Esophagus squamous epithelium (tissue), 5 donors: ENCODE measurements at places on chromosomes 16 and 17. TPM values are rescaled to one million over a fixed set of nuclear protein-coding genes. Genes with fewer than 3 reads are reported as not detected.

CLEC18B gene
- 6.2 TPM for total RNA-seq

GDPD1 gene
- not detected for total RNA-seq

VMO1 gene
- 1.3 TPM for total RNA-seq

CLDN6 gene
- not detected for total RNA-seq

TBC1D3K gene
- not detected for total RNA-seq

KRTAP4-6 gene
- total RNA-seq = not detected

HOXB3 gene
- 5.7 TPM for total RNA-seq

CLEC18C gene
- 0.40 TPM for total RNA-seq

GAST gene
- total RNA-seq = not detected

FBF1 gene
- total RNA-seq = 18.3 TPM

DNA sequence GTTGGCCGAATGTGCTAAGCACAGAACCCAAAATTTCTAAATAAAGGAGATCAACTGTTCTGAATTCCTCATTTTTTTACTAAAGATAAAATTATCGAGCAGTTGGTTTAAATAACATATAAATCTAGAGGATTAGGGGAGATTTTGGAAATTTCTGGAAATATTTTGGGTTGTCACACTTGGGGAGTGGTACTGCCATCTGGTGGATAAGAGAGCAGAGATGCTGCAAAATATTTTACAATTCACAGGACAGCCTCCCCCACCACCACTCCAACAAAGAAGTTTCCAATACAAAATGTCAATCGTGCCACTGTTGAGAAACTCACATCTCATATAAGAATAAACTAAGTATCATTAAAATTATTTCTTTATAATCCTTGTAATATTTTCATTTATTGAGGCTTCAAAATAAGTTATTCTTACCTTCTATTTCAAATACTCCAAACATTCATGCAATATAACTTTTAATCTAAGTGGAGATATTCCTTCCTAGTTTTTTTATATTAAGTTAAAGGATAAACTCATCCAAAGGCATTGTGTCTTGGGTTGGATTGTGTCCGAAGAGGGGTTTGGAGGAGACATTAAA lies 17.0 kb upstream of the ABCA8 start:
- H3K27me3 ChIP-seq = no peaks in the 10 kb centered on the region
- no peak overlapping the region for H3K4me3 ChIP-seq
- no peak overlapping the region for H3K27ac ChIP-seq
- no peak for DNase-seq

DNA sequence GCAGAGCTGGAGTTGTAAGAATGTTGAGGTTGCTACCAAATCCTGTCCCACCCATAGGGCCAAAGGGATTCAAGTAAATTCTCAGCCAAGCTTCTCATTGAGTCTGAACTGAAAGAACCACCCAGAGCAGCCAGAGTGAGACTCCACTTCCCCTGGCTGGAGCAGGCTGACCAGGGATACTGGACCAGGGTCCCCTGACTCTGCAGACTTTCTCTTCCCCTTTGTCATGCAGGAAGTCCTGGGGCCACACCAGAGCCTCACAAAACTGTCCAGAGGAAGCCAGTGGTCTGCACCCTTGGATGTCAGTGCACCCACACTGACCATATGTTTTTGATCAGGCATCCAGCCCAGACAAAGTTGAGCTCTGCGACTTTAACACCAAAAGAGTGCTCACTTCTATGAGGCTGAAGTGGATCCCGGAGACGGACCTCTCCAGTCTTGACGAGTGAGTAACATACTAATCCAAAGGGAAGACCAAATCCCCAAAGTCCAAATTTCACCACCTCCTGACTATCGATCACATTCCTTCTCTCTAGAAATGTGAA lies 4.1 kb downstream of the NXN start:
- H3K27me3 ChIP-seq = no peaks in the 10 kb centered on the region
- DNase-seq = no peak

DNA sequence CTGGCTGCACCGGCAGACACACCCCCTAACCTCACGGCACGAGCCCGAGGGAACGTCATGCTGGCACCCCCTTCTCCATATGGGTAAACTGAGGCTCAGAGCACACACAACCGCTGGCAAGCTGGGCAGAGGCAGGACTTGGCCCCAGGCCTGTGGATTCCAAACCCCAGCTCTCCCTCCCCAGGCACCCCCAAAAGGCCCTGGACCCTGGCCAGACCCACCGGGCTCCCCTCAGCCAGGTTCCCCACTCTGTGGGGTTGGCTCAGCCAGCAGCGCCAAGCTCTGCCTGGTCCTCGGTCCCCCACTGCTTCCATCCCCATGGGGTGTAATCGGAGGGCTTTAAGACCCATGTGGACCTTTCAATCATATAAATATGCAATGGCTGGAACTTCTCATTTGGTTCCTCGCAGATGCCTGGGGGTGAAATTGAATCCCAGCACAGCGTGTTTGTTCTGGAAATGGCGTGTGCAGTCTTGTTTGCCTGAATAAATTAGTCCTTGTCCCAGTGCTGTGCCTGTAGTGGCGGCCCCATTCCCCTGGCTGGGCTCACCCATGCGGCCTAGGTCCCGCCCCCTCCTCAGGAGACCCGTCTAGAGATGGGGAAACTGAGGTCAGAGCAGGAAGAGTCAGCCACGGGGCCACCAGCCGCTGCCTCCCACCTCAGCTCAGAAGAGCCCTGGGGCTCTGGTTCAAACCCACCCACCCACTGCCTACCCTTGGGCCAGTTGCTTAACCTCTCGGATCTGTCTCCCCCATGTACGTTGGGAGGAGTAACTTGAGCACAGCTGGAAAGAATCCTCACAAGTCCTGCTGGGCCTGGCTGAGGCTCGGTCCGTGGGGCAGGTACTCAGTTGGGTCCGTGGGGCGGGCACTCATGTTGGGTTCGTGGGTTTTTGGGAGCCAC lies 57.3 kb downstream of the ZFPM1 start:
- H3K4me1 ChIP-seq = peaks cover 23% of the 10 kb centered on the region
- no peak for DNase-seq
- H3K27ac ChIP-seq = peak overlapping the region; percentile 47
- peaks cover 28% of the 10 kb centered on the region for H3K27me3 ChIP-seq
- H3K36me3 ChIP-seq = no peaks in the 10 kb centered on the region

DNA sequence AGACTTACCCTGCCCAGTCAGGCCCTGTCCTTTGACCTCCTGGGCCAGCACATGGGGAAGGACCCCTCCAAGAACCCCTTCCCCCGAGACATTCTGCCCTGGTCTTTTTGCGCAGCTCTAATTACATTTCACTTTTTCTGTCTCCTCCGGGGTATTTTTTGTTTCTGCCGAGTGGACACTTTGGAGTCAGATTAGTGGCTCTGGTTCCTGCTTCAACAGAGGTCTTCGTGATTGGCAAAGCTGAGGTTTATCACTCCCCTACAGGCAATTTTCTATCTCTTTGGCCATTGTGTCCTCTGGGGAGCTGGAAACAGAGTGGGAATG lies 23.5 kb downstream of the ANKRD40 start:
- no peak overlapping the region for H3K27ac ChIP-seq
- H3K36me3 ChIP-seq = no peaks in the 10 kb centered on the region
- H3K27me3 ChIP-seq = no peaks in the 10 kb centered on the region
- DNase-seq = no peak
- peaks cover 41% of the 10 kb centered on the region for H3K4me1 ChIP-seq
- H3K4me3 ChIP-seq = no peak overlapping the region

DNA sequence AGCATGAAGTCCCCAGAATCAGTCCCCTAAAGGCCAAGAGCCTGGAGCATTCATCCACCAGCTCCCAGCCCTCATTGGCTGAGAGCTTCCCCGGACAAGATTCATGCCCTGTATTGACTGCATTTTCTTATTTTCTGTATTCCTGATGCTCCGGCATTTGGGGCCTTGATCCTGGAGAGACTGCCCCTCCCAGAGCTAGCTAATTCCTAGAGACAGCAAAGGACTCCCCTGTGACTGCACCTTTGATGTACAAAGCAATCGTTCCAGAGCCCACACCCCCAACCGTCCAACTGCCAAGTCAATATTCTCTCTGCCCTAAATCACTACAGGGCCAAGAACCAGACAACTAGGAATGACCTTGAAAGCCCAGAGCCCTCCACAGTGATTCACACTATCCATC lies 93.4 kb upstream of the CDH5 start:
- H3K36me3 ChIP-seq = no peaks in the 10 kb centered on the region
- no peak overlapping the region for H3K4me3 ChIP-seq
- no peak overlapping the region for H3K27ac ChIP-seq
- H3K27me3 ChIP-seq = no peaks in the 10 kb centered on the region

GRCh38 chr17:21390294-21390693 lies 14.1 kb downstream of the KCNJ12 start:
- no peak overlapping the region for H3K4me3 ChIP-seq
- no peak overlapping the region for H3K27ac ChIP-seq
- DNase-seq = no peak
- no peaks in the 10 kb centered on the region for H3K27me3 ChIP-seq

- H3K27ac ChIP-seq = peak overlapping the region; percentile 38
- no peak for DNase-seq
- H3K36me3 ChIP-seq = no peaks in the 10 kb centered on the region
- no peaks in the 10 kb centered on the region for H3K27me3 ChIP-seq
These were observed 20.8 kb downstream of the ZFPM1 start for GRCh38 chr16:88473666-88474534.

DNA sequence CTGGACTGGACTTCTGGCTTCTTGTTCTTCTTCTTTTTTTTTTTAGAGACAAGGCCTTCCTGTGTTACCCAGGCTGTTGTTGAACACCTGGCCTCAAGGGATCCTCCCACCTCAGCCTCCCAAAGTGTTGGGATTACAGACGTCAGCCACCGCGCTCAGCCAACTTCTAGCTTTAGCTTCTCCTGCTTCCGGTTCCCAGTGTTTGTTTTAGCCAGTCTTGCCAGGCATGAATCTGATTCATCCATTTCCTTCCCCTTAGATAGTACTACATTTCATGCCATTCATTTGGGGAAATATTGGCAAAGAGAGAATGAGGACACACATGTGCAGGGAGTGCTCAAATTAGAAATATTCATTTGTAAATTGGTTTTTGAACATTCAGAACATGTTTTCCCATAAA lies 12.1 kb upstream of the NDUFAB1 start:
- H3K27ac ChIP-seq = no peak overlapping the region
- no peak for DNase-seq
- peaks cover 100% of the 10 kb centered on the region for H3K36me3 ChIP-seq
- H3K4me3 ChIP-seq = no peak overlapping the region
- no peaks in the 10 kb centered on the region for H3K4me1 ChIP-seq

GRCh38 chr16:70163596-70163995 lies 10.0 kb upstream of the CLEC18C start:
- H3K27me3 ChIP-seq = no peaks in the 10 kb centered on the region
- DNase-seq = no peak
- no peak overlapping the region for H3K4me3 ChIP-seq
- peaks cover 45% of the 10 kb centered on the region for H3K36me3 ChIP-seq
- no peaks in the 10 kb centered on the region for H3K4me1 ChIP-seq

DNA sequence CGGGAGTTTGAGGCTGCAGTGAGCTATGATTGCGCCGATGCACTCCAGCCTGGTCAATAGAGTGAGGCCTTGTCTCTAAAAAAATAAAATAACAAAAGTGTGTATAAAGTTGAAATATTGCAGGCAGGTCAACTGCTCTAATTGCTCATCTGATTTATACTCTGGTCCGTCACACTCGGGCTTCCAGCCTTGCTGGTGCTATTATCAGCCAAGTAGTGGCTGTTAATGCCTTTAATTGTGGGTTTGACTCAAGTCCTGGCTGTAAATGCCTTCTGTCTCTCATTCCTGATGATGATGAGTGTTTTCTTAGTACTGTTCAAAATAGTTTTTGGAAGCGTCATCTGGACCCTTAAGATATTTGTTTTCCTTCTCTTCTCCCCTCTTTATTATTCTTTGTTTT lies 18.4 kb downstream of the SYT17 start:
- no peak for DNase-seq
- no peak overlapping the region for H3K27ac ChIP-seq
- H3K27me3 ChIP-seq = no peaks in the 10 kb centered on the region
- H3K4me1 ChIP-seq = no peaks in the 10 kb centered on the region

DNA sequence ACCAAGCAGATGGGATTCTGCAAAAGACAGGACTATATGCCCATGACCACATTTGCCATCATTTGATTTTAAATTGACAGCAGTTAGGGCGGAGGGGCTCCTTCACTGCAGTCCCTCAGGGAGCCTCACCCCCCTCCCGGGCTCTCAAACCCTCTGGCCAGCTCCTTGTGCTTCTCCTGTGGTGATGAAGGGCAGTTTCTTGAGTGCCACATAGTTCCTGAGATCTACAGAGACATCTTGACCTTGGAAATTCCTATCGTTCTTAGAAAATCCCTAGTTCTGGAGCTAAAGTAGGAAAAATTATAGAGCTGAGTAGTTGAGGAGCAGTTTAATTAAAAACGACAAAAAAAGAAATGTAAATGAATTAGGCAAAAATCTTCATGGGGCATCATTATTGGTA lies 231.5 kb downstream of the CCDC182 start:
- H3K4me1 ChIP-seq = no peaks in the 10 kb centered on the region
- no peak for DNase-seq
- H3K4me3 ChIP-seq = no peak overlapping the region

- H3K27me3 ChIP-seq = no peaks in the 10 kb centered on the region
- H3K4me3 ChIP-seq = no peak overlapping the region
- DNase-seq = no peak
- peak overlapping the region; percentile 87 for H3K27ac ChIP-seq
- H3K4me1 ChIP-seq = peaks cover 73% of the 10 kb centered on the region
These were observed 16.2 kb upstream of the NAGLU start for GRCh38 chr17:42519546-42520491.

DNA sequence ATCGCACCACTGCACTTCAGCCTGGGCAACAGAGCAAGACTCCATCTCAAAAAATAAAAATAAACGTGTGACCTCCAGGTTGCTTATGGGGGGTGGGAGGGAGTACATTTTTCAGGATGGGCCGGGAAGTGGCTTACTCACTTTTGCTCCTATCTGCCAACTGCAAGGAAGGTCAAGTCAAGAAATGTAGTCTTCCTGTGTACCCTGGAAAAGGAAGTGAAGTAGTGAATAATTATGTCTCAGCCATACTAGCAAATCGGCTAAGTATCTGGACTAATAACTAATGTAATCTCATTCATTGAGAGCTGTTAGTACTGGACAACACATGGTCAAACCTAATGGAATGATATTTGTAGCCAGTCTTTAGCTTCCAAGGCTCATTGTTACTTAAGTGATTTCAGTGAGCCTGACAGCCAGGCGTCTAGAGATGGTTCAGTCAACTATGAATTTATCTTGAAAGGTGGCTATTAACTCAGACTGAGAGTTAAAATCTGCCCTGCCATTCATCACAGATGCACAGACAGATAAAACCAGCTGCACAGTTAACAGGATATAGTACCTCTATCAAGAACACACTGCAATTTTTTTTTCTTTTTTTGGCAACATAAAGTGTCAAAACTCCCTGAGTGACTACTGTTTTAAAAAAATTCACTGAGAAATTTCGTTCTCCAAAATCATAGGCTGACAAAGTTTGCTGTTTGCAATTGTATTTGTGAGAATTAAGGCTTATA lies 3.7 kb upstream of the TACO1 start:
- no peaks in the 10 kb centered on the region for H3K27me3 ChIP-seq
- peaks cover 21% of the 10 kb centered on the region for H3K4me1 ChIP-seq
- H3K27ac ChIP-seq = no peak overlapping the region
- no peak for DNase-seq
- no peak overlapping the region for H3K4me3 ChIP-seq

GRCh38 chr17:70278844-70279462 lies 109.6 kb downstream of the KCNJ2 start:
- H3K4me1 ChIP-seq = no peaks in the 10 kb centered on the region
- H3K4me3 ChIP-seq = no peak overlapping the region
